ENCODE measurements at places on chromosomes 7 and 10.

DNA sequence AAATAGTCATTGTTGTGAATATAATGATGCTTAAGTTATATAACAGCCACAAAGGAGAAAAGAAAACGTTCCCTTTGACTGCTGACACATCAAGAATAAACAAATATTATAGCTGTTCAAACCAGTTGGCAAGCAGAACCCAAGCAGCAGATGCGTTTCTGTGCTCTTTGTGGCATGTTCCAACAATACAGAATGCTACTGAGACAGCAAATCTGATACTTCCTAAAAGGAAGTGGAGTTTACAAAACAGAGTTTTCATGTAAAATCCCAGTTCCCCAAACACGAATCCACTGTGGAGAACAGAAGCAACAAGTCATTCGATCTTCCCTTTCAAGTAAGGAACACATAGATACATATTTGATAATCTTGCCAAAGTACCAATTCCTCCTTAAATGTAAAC lies 170.9 kb upstream of the ASAH2 start:
- DNase-seq: no peak

- DNase-seq: no peak
Measured at GRCh38 chr10:18980089-18980629, 68.4 kb upstream of the MALRD1 start.

DNA sequence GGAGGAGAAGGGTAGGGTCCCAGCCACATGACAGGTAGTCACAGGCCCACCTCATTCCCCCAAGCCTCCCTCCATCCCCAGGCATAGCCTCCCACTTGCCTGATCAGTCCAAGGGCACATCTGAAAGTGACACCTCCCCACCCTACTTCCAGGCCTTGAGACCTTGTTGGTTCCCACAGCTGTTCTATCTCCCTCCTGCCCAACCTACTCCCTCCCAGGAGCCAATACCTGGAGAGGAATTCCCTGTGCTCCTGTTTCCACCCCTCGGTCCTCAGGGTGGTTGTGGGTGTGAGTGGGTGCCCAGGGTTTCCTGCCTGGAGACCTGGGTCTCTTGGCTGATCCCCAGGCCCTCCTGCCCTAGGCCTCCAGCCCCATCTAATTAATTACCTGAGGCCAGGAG lies 11.6 kb upstream of the IMPDH1 start:
- DNase-seq: no peak

DNA sequence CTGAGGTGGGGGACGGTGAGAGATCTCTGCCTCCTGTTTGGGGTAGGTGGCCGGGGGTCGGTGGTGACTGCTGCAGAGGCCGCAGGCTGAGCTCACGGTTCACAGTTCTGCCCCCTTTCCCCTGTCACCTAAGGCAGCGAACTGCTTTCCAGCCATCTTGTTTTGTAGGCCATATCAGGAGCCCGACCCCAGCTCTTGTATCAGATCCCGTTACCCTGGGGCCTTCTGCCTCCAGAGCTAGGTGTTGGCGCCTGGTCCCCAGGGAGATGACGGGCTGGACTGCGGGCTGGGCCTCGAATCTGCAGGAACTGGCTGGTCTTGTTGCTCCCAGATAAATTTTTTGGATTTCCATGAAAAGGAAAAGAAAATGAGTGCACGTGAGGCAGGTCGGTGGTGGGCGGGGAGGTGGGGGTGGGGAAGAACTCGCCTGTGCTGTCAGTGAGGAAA lies 183.0 kb downstream of the DNAJB6 start:
- no peak for DNase-seq

DNA sequence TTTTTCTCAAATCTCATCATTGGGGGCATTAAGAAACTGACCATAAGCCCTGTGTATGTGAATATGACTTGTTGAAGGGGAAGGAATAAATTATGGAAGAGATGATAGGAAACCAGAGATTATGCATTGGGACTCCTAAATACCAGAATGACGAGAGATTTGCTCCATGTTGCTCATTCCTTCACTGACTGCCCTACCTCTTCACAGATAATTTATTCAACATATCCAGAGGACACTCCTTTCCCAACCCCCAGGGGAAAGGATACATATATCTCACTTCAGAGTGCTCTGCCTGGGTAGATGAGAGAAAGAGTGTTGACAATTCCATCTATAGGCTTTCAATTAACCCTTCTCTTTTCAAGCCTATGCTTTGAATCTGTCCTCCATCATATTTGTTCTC lies 145.3 kb upstream of the RHOBTB1 start:
- no peak for DNase-seq

- DNase-seq: no peak
Measured at GRCh38 chr7:94115316-94115715, 111.2 kb upstream of the BET1 start.

GRCh38 chr10:36771725-36772124 lies 353.7 kb upstream of the ANKRD30A start:
- DNase-seq: no peak

GRCh38 chr10:29734640-29734961 lies 99.8 kb upstream of the SVIL start:
- no peak for DNase-seq

DNA sequence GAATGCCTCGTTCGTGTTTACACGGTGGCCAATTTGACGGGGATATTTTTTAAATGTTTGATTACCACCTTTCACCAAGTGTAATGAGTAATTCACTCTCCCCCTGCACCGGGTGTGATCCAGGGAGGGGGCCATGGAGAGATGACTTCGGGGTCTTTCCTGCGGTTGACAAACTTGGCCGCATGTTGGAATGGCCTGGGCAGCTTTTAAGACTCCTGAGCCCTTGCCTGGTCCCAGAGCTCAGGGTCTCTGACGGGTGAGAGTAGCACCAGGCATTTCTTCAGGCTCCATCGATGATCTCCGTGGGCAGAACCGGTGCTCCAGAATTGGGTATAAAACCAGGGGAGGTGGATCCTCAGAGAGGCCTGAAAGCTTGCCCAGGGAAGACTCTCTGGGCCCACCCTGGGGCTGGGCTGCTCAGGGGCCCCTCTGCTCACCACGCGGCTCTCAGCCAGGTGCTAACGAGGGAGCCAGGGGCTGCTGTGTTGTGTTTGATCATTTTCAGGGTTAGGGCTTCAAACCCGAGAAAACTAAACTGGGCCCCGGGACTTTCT lies 882 bp downstream of the ZNF282 start:
- DNase-seq: no peak

GRCh38 chr10:47018026-47018735 lies 107.0 kb downstream of the PTPN20 start:
- DNase-seq: no peak

DNA sequence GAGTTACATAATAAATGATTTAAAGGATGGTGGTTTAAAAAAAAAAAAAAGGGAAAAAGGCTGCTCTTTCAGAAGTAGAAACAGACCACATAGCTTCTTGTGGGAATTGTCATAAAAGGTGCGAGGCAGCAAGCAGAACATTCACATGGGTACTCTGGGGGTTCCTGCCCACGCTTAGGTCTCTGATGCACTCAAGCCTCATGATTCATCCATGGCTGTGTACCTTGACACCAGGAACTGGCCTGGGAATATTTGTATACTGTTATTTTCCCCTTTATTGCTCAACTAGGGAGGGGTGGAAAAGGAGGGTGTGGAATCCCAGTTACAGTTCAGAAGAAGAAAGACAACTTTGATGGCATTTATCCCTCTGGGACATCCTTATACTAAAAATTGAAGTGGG lies 4.0 kb downstream of the PON2 start:
- no peak for DNase-seq

DNA sequence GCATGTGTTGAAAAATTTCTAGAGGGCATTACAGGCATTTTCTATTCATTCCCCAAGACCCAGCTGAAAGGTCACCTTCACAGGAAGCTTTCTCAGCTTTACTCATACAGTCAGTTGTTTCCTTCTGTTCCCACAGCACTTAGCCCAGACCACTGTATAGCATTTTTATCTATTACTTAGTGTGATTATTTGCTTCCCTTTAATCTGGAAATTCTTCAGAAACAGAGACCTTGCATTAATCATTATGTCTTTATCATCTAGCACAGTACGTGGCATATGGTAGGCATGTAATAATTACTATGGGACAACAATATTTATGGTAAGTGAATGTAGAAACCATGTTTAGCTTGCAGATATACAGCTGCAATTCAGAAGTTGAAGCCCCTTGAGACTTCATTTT lies 38.2 kb upstream of the CDK6 start:
- no peak for DNase-seq

GRCh38 chr7:120395526-120396019 lies 122.6 kb downstream of the KCND2 start:
- DNase-seq: no peak

GRCh38 chr7:155484483-155485399 lies 26.8 kb downstream of the EN2 start:
- DNase-seq: no peak

DNA sequence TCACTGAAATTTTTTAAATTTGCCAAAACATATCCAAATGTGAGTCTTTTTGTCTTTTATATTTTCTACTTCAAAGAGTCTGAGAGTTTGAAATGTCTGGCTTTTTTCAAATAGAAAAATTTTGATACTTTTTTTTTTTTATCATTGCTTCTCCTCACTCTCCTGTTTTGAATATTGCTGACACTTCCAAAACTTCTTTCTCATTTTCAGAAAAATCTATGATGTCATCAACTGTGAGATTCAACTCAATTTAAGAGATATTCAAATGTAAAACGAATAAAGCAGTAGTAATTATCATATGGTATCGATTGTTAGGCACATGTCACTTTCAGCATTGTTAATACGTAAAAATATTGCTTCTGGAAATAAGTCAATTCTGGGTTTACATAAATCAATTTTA lies 505.8 kb upstream of the STEAP1 start:
- no peak for DNase-seq

Measured in stimulated activated CD8-positive, alpha-beta memory T cell treated with anti-CD3 and anti-CD28 coated beads, Interleukin-12 subunit alpha, Interleukin-12 subunit beta, amount 100 ng/mL, for 1 hour (primary cell).